ENCODE measurements at places on chromosomes 5 and 9.
A peak's percentile ranks its signal among the peaks of the same experiment; 100 is the strongest.

DNA sequence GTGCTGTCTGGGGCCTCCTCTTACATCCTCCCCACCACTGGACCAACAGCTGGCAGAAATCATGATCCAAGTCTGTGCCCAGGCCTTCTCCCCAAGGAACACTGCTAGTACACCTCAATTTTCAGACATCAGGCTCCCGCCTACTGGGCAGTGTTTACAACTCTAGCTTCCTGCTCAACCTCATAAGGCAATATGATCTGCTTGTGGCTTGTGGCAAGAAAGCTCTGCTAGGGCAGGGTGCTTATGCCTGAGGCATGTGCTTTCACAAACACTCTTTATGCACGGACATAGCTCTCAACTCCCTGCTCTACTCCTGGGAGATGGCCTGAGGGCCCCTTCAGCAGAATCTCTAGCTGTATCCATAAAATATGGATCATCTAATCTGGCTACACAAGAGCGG, 32.5 kb downstream of the SH3TC2 start:
- no peak for DNase-seq

DNA sequence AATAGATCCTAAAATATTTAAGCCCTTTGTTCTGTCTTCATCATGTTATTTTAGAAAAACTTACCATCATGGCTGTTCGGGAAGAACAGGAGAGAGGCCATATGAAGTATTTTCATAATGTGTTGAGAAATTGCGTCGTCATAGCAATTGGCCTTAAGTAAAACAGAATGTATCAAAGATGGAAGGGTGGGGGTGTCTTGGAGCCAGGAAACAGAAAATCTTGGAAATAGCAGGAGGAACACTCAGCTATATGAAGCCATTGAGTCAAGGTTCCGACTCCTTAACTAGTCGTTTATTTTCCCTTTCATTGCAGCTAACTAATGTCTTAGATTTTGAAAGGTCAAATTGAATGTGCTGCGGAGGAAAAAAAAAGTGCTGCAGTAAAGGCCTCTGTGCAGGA, 1.3 kb downstream of the SPTAN1 start:
- DNase-seq: peak; percentile 75

DNA sequence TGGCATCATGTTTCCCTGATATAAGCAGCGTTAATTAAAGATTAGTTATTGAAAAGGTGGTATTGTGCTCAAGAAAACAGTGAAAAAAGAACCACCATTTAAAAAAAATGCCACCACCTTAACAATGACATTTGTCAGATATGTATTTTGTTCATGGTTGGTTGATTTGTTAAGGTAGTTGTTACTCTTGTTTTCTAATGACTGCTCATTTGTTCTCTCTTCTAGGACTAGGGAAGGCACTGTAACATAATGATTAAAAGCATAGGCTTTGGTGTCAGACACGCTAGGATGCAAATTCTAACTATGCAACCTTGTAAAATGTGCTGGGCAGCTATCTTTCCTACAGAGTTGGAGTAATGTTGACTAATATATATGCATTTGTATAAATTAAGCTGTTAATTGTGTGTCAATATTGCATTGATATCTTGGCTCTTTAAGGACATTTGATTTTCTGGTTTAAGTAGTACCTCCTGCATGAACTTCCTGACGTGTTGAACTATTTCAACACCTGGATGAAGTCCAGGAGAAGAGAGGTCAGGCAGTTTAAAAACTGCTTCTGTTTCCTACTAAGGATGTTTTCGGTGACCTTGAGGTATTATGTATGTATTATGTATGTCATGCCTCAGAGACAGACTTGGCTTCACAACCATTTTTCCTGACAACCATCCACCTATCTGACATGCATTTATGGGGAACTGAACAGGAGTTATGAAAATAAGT, 77.8 kb downstream of the MUSK start:
- DNase-seq: no peak

DNA sequence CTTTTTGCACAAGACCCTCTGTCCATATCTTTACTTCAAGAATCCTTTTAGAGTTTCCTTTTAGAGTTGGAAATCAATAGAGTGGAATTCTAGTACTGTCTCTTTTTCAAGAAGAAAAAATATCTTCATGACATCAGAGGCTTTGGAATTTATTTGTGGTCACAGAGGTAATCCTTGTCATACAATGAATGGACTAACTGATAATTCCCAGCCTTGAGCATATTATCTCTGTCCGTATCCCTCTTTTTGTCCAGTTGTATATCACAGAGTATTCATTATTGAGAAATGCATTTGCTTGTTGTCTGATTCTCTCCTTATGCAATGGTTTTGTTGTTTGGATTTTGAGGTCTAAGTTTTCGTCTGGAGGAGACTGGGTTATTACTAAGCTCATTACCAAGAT, 82.0 kb upstream of the HAPLN1 start:
- peak; percentile 2 for DNase-seq

- DNase-seq: no peak
These were observed 248.5 kb downstream of the PBX3 start for GRCh38 chr9:125995706-125996105.

DNA sequence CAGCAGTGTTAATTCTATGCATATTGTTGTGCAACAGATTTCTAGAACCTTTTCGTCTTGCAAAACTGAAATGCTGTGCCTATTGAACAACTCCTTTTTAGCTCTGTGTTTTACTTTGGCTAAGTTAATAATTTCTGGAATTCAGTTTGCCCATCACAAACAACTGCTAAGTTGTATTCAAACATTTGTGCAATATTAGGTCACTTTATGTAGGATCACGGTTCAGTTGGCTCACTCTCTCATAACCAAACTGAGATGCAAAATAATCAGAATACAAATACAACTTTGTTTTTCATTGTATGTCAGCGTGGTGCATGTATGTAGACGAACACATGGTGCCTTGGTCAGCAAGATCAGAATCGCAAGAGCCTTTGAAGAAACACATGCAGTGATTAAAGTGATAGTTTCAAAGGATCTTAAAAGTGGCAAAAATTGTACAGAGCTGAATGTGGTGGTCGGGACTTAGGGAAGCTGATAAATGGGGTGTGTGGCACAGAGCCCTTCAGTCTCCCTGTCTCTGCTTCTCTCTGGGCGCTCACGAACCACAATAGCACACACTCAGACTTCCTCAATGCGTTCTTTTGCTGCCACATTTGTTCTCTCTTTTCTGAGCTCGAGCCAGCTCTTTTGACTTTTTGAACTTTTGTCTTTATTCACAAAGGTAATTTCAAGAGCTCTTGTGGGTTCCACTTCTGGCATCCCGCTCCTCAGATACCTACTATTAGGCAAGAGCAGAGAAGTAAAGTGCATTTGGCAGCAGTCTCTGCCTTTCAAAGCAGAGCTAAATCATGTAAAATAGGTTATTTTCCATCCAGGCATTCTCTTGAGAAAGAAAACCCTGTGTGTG, 112.4 kb upstream of the CTSL start:
- peak; percentile 29 for DNase-seq

DNA sequence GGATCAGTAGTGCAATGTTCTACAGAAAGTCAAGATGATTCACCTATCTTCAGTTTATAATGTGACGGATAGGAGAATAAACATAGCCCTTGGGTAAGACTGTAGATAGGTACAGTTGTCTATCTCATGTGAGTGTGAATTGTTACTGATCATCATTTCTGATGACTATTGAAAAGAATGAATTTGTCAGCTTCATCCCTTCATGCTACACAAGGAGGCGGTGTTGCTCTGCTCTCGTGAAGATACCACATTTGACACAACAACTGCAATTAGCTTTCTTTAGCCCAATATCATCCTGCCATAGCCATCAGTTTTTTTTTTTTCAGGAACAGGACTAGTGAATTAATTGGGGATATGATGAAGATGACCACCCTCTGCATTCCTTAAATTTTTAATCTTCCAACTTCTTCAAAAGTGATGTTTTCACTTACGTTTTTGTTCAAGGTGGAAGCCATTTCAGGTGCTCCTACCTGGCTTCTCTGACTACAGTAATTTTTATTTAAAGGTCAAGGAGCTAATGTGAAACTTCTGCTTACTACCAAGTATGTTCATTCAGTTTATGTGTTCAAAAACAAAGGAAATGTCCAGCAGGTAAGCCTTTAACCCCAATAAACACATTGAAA, 152.9 kb upstream of the MOCS2 start:
- DNase-seq: no peak

DNA sequence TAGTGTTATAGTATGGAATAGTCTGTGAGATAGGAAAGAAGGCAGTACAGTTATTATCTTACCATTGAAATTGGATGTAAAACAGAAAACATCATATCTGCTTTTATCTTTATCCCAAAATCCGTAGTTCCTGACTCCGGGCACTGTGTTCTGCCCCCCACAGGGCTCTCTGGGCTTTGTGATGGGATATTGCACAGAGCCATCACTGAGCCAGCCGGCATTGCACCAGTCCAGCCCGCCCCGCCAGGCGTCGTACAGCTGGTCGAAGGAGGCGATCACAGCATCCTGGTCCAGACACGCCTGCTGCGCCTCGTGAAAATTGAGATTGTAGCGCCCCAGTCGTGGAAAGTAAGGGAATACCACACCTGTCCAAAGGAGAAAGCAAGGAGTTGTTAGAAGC, 76.4 kb downstream of the HAPLN1 start:
- DNase-seq: peak; percentile 94

- no peak for DNase-seq
These were observed 1999.5 kb upstream of the CDH6 start for GRCh38 chr5:29193972-29194371.

- no peak for DNase-seq
These were observed 6.5 kb downstream of the HK3 start for GRCh38 chr5:176892663-176893062.

GRCh38 chr9:13414349-13414748, 134.9 kb upstream of the MPDZ start:
- no peak for DNase-seq

DNA sequence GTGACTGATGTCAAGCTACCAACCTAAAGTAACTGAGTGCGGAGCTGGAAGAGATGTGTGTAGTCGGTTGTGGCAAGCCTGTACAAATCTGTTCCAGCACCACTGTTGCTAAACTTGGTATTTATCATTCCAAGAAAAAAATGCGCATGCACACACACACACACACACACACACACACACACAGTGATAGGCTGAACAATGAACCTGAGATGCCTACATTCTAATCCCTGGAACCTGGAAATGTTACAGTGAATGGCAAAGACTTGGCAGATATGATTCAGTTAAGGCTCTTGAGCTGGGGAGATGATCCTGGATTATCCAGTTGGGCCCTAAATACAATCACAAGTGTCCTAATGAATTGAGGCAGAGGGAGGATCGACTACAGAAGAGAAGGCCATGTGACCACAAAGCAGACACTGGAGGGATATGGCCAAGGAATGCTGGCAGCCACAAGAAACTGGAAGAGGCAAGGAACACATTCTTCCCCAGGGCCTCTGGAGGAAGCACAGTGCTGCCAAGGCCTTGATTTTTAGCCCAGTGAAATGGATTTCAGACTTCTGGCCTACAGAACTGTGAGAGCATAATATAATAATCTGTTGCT, 49.7 kb upstream of the LHFPL2 start:
- no peak for DNase-seq

- DNase-seq: peak; percentile 79
These were observed 226.8 kb downstream of the TMEM167A start for GRCh38 chr5:82850393-82850792.

GRCh38 chr9:101307051-101307450, 77.8 kb downstream of the BAAT start:
- DNase-seq: no peak

DNA sequence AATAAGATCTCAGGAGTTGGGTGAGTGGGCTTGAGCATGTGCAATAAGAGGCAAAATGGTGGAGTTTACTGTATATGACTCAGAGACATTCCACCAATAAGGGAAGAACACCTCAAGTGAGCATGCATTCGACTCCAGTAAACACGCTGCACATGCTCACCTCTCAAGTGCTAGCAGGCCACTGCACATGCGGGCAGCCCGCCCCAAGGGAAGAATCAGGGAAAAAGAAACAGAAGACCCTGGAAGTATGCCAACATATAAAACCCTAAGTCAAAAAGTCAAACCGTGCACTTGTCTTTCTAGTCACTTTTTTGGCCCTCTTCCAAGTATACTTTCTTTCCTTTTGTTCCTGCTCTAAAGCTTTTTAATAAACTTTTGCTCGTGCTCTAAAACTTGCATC, 245.3 kb upstream of the RASA1 start:
- DNase-seq: no peak

GRCh38 chr5:130992095-130992494, 173.0 kb downstream of the HINT1 start:
- DNase-seq: peak; percentile 99

GRCh38 chr5:145633474-145633873, 201.7 kb downstream of the PRELID2 start:
- DNase-seq: no peak

- DNase-seq: no peak
These were observed 13.3 kb upstream of the MPDZ start for GRCh38 chr9:13292782-13293181.

DNA sequence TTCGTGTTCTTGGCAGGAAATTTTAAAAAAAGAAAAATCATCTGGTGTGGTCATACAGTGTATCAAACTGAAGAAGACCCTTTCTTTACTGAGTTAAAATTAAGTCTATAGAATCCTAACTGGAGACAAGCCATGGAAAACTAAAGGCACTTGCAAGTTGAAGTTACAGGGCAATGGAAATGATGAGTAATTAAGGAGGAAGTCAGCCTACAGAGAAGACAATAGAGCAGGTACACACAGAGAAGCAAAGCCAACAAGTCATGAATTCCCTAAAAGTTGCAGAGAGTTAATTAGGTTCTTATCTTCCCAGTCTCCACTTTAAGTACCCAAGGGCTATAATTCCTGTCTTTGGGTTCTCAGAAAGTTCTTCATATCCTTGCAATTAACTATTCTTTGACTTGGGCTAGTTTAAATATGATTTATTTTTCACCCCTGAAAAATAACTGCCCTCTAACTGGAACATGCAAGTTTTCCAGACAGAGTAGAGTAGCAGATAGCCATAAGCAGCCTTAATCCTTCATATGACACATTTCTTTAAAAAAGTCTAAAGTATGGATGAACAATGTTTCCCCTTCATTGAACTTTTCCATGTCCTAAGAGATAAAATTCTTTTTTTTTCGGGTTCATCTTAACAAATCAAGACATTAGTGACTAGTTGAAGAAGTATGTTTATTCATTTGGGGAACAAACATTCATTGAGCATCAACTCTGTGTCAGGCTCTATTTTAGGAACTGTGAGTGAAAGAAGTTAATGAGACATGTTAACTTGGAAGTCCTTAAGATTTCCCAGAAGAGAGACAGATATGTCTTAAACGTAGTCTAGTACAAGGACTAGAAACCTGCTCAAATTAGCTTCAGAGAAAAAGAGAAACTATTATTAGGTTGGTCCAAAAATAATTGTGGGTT, 5.2 kb upstream of the ITGA2 start:
- DNase-seq: no peak

GRCh38 chr5:54257366-54258118, 52.8 kb downstream of the ARL15 start:
- DNase-seq: no peak
